ENCODE measurements at places on chromosomes 13 and 19.

DNA sequence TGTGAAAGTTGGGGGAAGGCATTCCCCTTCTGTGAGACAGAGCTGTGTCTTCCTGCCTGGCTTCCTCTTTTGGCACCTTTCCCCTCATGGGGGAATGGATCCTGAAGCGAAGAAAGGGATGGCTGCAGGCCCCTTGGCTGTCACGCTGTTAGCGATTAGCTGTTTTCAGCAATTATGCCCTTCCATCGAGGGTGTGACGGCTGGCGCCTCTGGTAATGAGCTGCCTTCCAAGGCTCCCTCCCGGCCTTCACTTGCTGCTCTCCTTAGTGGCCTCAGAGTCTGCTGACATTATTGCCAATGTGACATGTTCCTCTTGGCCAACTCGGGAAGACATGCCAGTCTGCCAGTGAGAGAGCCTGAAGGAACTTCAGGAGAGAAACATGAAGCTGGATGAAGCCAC lies 162.1 kb downstream of the ZIC5 start:
- DNase-seq: no peak

GRCh38 chr19:29516358-29516725 lies 9.5 kb upstream of the VSTM2B start:
- no peak for DNase-seq

DNA sequence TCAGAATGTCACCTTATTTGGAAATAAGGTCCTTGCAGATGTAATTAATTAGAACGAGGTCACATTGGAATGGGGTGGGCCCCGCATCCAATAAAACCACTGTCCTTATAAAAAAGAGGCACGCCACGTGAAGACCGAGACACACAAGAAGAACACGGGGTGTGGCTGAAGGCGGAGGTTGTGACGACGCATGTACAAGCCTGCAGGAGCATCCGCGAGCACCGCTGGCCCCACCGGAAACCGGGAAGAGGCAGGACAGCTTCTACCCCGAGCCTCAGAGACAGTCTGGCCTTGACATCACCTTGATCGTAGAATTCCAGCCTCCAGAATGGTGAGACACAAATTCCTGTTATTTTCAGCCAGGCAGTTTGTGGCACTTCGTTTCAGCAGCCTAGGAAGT lies 177.9 kb downstream of the COL4A1 start:
- DNase-seq: no peak

- no peak for DNase-seq
These were observed 16.7 kb downstream of the TMTC4 start for GRCh38 chr13:100657881-100658315.

DNA sequence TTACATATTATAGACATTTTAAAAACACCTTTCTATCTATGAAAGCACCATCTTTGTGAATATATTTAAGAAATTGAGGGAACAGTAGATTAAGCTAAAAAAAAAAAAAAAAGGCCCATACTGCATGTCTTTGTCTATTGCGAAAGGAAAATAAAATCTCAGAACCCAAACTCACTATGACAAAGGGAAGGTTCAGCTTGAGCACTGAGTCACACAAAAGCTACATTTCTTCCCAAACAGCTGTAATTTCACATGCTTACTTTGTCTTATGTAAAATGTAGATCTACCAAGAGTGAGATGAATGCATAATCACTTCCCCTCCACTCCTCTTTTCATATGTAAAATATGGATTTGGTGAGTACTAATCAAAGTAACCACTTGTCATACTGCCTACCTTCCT lies 640.1 kb upstream of the KLF12 start:
- DNase-seq: no peak

DNA sequence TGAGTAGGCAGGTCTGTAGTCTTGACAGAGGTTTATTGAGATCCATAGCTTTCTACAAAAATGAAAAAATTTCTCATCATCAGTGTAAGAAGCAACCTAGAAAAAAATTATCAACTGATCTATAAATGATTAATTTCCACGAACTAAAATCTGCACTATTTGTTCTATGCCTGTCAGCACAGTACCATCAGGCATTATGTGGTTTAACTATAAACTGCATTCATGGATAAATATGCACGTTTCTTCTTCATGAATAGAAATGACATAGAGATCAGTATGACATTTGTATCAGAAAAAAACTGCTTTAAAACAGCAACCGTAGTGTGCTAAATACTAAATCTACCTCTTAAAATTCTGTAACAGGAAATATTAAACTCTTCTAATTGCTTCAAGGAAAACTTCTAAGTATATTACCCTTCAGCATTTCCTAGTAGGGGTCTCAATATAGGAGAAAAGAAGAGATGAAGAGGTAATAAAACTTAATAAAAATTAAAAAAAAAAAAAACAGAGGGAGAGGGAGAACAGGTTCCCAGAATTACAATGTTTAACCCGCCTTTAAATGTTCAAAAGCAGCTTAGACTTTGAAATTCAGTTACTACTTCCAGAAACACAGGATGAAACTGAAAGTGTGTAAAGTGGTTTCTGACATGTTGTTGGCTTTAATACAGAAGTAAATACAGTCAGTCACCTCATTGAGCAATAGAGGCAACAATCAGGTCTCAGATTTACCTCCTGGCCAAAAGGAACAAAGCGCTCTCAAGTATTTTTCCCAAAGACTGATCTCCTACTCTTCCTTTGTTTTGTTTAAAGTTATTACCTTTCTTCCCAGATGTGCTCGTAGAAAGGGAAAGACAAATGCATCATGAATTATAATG lies 144.4 kb downstream of the DIAPH3 start:
- no peak for DNase-seq

GRCh38 chr13:109387471-109387870 lies 398.9 kb downstream of the IRS2 start:
- DNase-seq: no peak

DNA sequence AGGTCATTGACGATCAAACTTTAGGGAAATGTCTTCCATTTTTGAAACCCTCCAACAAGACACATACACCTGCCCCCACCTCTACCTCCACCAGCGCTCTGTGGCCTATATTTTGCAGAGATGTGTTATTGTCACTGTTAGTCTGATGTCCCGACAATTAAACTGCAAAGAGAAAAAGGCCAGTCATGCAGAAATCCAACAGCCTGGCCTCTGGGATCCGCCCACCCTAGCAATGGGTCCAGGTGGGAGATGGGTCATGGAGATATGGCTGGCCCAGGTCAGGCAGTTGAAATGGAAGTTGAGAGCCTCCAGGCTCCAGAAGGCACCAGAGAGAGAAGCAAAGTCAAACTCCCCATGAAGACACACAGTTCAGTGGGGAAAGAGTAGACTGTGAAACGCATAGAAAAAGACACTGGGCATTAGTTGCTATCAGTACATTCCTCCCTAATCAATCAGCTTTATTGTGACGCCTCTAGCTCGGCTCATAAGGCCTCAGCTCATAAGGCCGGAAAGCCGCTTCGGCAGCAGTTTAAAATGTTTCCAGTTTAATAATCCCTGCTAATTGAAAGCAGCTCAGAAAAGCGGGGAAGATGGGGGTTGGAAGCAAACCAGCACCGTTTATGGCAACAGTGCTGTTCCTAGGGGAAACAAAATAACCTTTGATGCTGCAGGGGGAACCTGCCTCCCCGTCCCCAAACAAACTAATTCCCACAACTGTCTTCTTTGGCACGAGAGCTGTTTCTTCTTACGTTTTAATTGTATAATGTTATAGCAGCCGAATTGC lies 239.7 kb upstream of the ZNF507 start:
- DNase-seq: no peak

DNA sequence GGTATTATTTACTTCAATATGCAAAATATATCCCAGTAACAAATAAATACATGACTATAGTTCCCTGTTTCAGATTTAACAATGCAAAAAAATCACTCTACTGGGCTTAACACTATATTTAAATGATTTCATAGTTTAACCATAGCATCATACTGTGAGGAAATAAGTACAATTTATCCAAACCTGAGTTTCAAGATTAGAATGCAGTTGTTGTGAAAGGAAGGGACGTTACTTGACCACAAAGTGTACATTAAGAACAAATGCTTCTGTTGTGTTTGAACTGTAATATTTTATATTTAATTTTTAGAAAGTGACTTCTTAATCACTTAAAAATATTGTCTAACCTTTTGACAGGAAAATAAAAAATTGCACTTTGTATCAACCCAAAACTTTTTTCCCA lies 1747.9 kb upstream of the SPRY2 start:
- no peak for DNase-seq

DNA sequence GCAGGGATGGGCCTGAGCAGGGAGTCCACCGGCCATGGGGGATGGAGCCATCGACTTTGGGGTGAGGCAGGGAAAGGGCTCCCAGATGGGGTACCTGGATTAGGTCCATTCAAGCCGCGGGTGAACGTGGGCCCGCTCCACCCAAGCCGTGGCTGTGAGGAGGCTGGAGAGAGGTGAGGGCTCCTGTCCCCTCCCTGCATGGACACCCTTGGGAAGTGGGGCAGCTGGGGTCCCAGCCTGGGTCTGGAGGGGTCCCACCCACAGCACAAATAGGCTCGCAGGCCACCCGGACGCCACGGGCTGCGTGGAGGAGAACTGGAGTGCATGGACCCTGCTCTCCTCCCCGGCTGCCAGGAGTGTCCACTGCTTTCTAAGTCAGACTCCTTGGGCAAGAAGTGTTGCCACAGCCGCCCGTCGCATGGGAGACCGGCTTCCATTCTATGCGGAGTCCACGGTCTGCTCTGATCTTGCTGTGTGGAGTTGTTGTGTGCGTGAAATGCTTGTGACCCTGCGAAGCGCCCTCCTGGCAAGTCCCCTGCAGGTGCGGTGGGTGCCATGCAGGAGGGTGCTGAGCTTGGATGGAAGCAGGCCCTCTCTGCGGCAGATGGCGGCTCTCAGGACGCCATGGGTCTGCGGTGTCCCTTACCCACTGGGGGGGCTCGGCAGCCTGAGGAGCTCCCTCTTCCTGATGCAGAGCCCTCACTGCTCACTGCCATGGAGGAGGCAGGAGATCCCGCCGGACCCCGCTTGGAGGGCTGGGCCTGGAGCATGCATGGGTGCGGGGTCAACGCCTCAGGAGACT lies 2.0 kb downstream of the DAZAP1 start:
- DNase-seq: no peak

DNA sequence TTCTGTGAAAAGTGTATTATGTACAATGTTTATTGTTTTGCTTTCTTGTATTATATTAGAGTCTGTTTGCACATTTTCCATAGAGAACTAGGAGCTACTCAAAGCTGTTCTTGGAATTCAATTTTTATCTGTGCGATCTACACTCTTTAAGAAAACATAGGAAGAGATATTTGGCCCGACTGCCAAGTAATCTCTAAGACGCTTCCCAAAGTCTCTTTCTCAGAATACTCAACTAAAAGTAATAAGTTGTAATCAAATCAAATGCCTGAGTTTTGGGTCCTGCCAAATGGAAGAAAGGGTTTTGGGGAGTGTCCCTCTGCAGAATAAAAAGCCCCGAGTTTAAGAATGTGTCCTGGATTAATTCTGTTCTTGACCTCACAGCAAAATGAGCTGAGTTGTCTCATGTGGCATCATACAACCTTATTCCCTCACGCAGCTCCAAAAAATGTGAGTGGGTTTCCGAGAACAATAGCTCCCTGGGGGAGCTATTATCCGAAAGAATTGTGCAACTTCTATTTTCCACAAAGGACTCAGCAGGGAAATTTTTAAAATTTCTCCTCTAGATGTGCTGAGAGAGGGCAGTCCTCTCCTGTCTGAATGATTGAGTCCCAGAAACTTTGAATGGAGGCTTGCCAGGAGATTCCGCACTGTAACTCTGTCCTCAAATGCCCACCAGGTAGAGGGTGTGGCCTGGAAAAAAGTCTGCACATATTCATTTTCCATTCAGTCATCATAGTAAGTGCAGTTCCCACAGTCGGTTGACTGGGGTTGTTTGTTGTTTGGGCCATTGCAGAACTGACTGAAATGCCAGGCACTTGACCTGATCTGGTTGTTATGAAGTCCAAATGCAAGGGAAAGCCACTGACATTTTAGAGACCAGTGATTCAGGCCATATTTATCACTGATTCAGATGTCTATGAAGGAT lies 280.0 kb upstream of the SOX21 start:
- no peak for DNase-seq

DNA sequence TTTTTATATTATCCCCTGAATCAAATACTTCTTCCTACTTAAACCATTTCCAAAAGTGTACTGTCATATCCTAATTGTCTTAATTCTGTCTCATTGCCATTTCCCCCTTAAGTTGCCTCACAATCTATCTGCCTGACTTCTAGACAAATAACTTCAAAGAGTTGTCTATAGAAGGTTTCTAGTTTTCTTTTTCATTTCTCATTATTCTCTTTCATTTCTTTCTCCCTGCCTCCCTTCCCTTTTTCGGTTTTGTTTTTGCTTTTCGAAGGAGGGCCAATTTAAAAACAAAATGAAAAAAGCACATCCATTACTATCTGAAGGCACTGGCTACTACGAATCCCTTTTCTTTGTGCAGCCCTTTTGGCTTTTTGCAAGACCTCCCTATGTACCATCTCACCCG lies 367.2 kb downstream of the DNAJC15 start:
- no peak for DNase-seq

DNA sequence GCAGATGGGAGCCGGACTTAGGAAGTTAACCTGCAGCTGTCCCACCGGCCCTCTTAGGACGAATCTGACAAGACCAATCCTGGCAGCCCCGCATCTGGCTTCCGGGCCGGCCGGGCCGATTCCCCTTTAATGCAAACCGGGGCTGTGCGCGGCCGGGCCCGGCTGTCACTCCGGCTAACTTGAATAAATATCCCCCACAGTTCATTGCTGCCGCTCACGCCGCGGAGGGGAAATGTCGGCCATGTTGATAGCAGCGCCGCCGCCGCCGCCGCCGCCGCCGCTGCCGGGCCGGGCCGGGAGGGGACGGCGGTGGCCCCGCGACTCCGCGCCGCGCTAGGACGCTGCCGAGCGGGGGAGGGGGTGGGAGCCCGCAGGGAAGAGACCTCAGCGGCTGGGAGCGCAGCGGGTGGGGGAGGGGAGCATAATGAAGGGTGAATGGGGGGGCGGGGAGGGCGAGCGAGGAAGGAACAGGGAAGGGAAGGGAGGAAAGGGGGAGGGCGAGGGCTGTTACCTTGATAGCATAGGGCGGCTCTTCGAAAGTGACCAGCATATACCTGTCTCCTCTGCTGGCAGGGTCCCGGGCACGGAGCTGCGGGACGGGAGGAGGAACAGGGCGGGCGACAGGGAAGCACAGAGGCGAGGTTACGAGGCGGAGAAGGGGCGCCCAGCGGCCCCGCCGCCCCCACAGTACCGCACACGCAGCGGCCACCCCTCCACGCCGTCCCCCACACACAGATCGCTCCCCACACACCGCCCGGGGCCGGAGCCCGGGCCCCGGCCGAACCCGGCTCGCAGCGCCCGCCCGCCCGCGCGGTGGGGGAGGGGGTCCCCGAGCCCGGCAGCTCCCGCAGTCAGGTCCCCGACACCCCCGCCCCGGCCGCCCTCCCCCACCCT lies 1.1 kb downstream of the INTS6 start:
- DNase-seq: peak; percentile 74

- DNase-seq: no peak
These were observed 564.8 kb upstream of the SLITRK1 start for GRCh38 chr13:84446972-84447639.

GRCh38 chr13:72565893-72566292 lies 161.5 kb downstream of the MZT1 start:
- DNase-seq: peak; percentile 44

- DNase-seq: no peak
These were observed 9.7 kb downstream of the KPNA3 start for GRCh38 chr13:49782784-49783183.

GRCh38 chr13:108551674-108552073 lies 77.7 kb upstream of the MYO16 start:
- no peak for DNase-seq

- DNase-seq: no peak
These were observed 24.9 kb upstream of the GAS6 start for GRCh38 chr13:113888701-113889330.

GRCh38 chr13:112653071-112653470 lies 36.8 kb upstream of the ATP11A start:
- no peak for DNase-seq

Measured in cerebellar cortex (tissue), 1 donor.